ENCODE measurements at places on chromosomes 13 and 19. TPM values are rescaled to one million over a fixed set of nuclear protein-coding genes. Genes with fewer than 3 reads are reported as not detected.

GRCh38 chr13:43730642-43731041 is 56.1 kb downstream of the ENOX1 start:
- no peak for DNase-seq

DNA sequence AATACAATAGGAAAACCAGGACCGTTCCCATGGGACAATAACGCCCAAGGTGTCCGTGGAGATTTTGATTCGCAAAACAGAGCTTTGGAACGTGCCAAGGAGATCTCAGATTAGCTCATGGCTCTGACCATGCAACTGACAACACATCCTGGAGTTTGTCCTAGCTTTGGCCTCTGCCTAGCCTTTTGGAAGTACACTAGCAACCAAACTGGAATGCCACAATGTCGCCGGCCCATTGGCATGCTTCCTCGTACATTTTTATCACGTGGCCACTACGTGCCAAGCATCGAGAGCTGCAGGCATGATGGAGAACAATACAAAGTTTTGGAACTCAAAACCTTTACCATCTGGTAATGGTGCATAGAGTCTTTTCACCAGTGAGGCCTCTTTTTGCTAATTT is 256.5 kb downstream of the DCLK1 start:
- no peak for DNase-seq

The ZNF554 gene
- 3.9 TPM for total RNA-seq

The BSG gene
- total RNA-seq = 268 TPM
